ENCODE measurements at places on chromosomes 16 and 17.

- DNase-seq = peak; percentile 76
These were observed 12.2 kb upstream of the CCL5 start for GRCh38 chr17:35892091-35893035.

- no peak for DNase-seq
These were observed 9.0 kb downstream of the PITPNA start for GRCh38 chr17:1553354-1554266.

DNA sequence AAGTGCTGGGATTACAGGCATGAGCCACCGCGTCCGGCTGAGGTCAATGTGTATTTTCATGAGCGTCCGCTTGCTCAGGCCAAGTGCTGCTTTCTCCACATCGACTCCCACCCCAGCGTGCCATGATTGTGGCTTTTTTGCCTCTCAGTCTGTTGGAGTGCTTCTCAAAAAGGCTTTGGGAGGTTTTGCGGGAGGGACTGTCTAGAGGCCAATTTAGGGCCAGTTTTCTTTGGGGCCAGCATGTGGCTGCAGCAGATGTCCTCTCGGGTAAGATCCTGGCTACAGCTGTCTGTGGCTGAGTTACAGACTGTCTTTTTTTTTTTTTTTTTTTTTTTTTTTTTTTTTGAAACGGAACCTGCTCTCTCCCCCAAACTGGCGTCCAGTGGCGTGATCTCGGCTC lies 6.5 kb downstream of the C16orf90 start:
- DNase-seq = no peak

DNA sequence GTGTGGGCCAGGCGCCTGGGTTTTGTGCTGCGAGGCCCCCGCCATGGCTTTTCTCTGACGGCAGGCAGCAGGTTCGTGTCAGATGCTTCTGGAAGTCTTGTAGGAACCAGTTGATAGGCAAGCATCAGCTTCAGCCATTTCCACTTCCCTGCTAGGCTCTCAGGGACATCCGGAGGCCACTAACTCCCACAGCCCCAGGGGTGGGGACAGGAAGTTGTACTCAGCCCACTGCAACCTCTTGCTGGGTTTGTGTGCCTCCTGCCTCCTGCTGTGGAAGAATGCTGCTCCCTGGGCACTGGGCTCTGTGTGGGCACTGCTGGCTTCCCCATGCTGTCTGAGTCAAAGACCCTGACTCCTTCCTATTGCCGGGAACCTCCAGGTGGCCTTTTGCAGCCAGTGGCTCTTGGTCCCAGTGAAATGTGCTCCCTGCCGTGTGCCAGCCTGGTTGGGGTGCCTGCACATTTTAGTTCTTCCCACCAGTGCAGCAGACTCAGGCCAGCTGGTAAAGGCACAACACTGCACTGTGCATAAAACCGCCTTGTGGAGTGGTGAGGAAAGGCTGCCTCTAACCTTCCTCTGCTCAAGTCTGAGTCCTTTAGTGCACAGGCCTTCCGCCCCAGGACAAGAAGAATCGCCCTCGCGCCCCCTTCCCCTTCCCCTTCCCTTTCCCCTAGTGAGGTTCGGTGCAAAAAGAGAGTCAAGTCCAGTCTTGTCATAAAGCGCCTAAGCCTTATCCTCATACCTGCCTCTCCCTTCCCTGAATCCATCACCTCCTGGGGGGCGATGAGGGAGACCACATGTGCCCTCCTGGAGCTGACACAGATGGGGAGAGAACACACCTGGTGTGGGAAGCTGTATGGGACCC lies 16.6 kb downstream of the LDHD start:
- DNase-seq = peak; percentile 30

GRCh38 chr16:73154063-73154870 lies 106.3 kb upstream of the ZFHX3 start:
- no peak for DNase-seq

- DNase-seq = peak; percentile 31
These were observed 11.5 kb downstream of the ZNF597 start for GRCh38 chr16:3431779-3432219.

GRCh38 chr17:82729479-82730260 lies 5.7 kb upstream of the FN3K start:
- DNase-seq = no peak

- DNase-seq = no peak
These were observed 72.2 kb upstream of the BRD7 start for GRCh38 chr16:50440991-50441390.

DNA sequence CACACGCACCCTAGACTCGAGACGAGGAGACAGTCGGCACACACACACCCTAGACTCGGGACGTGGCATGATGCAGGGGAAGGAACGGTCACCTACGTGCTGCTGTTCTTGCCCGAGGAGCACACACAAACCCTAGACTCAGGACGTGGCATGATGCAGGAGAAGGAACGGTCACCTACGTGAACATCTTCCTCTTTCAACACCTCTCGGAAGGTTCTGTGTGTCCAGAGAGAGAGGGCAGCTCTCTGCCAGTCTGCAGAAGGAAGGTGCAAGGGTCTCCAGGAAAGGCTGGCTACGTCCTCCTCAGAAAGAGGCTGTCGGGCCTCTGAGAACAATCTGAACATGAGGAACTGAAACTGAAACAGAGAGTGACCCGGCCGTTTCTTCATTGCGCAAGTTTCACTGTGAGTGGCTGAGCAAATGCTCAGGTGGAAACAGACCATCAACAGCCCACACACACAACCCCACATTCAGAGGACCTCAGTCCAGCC lies 43.4 kb downstream of the ZNF276 start:
- peak; percentile 63 for DNase-seq

- DNase-seq = no peak
These were observed 24.0 kb upstream of the SALL1 start for GRCh38 chr16:51175081-51175480.

- DNase-seq = no peak
These were observed 107.6 kb downstream of the SPACA3 start for GRCh38 chr17:33099252-33099651.

DNA sequence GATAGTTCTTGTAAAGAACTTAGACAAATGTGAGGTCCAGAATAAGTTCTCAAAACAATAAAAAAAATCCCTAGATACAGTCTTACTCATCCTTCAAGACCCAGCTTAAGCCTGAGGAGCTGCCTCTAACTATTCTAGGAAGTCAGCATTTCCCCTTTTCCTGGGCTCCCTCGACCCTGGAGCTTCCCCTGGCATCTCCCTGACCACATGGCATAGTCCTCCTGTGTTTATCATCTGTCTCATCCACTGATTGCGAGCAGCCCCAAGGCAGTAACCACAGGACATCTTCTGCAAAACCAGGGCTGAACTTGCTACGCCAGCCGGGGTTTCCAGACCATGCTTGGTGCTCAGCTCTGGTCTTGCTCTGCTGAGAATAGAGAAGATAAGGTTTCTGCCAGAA lies 36.7 kb upstream of the NLRP1 start:
- no peak for DNase-seq

GRCh38 chr16:10121897-10122425 lies 60.3 kb downstream of the GRIN2A start:
- no peak for DNase-seq

DNA sequence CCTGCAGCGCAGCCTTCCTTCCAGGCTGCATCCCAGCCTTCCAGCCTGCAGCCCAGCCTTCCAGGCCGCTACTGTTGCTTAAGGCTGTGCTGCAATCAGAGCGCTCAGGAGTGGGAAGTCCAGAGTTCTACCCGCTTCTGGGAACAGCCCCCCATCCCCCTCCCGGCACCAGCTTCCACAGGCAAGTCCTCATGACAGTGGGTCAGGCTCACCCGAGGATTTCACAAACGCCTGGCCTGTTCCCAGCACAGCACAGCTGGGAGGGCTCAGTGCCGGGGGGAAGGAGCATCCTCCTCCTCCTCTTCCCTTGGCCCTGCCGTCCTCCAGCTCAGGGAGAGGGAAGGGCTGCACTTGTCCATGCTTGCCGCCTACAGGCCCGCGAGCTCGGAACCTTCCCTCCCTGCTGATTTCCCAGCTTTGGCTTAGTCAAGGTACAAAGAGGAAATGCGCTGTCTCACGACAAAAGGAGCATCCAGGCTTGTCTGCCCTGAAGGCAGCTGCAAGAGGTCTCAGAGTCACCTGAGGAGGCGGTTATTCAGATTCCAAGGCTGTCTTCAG lies 8.3 kb downstream of the SOCS3 start:
- DNase-seq = no peak

- DNase-seq = no peak
These were observed 146.7 kb downstream of the RAB11FIP4 start for GRCh38 chr17:31538080-31538762.

DNA sequence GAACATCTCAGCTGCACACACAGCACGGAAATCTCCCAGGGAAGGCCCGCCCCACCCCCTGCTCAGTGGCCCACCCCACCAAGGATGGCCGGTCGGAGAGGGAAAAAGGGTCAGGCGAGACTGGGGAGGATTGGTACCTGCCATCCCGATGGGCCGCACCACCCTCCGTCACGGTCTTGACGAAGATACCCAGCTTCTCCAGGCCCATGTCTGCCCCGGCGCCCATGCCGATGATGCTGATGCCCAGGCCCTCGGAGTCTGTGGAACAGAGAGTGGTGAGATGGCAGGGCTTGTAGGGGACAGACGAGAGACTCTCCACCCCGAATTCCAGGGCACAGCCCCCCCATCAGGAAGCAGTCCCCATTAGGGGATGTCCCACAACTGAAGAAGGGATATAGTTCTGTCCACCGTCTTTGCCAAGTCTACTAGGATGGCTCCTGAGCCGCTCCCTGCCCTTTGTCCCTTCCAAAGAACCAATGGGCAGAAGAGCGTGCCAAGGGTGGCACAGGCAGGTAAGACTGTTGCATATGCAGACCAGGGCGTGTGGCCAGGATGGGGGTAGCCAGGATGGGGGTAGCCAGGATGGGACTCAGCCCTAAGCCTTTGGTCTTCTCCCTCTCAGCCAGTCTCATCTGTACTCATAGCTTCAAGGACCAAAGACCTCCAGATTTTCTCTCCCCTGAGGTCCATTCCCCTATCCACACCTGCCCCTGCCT lies 6.9 kb downstream of the PPP1R9B start:
- DNase-seq = no peak

DNA sequence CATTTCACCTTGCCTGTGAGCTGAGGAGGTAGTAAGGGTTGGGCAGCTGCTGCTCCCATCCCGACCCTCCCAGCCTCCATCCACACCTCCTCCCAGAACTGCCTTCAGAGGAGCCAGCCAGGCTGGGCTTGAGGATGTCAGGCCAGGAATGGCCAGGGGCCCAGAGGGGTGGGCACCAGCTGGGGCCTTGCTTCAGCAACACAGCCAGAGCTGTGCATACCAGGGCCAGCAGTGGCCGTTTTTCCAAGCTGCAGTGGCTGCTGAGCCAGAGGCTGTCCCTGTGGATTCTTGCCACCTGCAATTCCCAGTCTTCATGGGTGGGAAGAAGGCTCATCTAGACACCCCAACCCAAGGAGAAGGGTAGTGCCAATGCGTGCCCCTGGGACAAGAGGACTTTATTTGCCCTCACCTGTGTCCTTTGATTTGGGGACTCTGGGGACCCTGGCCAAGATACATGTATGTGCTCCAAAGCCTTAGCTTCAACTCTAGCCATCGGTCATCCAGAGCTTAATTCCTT lies 153.4 kb upstream of the SDK2 start:
- DNase-seq = no peak

GRCh38 chr16:5438591-5438990 lies 341.0 kb upstream of the EEF2KMT start:
- no peak for DNase-seq

DNA sequence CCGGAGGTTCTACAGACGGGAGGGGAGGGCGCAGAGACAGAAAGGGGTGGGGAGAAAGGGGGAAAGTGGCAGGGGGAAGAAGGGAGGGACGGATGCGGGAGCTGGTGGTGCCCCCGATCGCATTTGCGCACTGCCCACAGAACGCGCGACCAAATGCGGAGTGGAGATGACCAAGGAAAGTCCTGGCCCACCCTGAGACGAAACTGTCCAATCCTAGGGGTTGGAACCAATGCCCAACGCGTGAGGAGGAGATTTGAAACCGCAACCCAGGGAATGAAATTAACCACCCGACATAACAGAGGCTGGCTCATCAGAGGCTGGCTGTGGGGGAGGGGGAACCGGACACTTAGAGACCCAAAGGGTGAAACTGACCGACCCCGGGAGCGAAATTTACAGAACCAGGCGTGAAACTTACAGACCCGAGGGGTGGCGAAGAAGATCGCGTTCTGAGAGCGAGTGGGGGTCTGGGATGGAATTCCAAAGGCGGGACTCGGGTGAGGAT lies 1.4 kb downstream of the HES7 start:
- DNase-seq = no peak

- peak; percentile 61 for DNase-seq
These were observed 480 bp upstream of the PROCA1 start for GRCh38 chr17:28712032-28712704.

DNA sequence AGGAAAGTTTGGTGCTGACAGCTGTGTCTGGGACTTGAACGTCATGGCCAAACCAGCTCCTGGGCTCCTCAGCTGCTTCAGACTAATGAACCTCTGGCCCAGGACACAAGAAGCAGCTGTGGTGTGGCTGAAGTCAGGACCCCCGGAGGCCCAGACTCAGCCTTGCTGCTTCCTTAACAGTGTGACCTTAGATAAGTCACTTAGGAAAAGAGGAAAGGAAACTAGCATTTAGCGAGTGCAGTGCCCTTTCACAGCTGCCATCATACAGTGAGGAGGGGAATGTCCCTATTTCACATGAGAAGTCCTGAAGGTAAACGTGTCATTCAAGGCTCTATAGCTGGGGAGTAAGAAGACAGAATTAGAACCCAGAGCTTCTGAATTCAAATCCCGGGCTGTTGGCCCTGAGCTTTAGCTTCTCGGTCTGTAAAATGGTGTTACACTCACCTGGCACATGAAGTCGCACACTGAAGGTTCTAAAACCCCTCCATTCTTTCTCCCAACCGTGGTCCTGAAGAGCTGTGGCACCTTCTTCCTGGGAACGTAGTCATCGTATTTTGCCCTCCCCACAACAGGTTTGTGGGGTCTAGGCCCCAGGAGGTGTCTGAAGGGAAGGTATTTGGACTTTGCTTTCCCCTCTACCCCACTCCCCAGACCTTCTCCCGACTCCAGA lies 910 bp upstream of the RAMP2 start:
- no peak for DNase-seq

DNA sequence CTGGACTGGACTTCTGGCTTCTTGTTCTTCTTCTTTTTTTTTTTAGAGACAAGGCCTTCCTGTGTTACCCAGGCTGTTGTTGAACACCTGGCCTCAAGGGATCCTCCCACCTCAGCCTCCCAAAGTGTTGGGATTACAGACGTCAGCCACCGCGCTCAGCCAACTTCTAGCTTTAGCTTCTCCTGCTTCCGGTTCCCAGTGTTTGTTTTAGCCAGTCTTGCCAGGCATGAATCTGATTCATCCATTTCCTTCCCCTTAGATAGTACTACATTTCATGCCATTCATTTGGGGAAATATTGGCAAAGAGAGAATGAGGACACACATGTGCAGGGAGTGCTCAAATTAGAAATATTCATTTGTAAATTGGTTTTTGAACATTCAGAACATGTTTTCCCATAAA lies 12.1 kb upstream of the NDUFAB1 start:
- DNase-seq = no peak

- DNase-seq = peak; percentile 65
These were observed 379 bp upstream of the OTOP2 start for GRCh38 chr17:74923538-74924249.
